Upper lobe of left lung (tissue), 6 donors: ENCODE measurements at places on chromosomes 1 and 21.

- H3K4me3 ChIP-seq: no peak overlapping the region
- no peaks in the 10 kb centered on the region for H3K36me3 ChIP-seq
- H3K4me1 ChIP-seq: peaks cover 3% of the 10 kb centered on the region
- no peaks in the 10 kb centered on the region for H3K27me3 ChIP-seq
- H3K27ac ChIP-seq: no peak overlapping the region
- no peak for DNase-seq
Observed at GRCh38 chr1:111234258-111234657, 6.7 kb downstream of the CHI3L2 start.

DNA sequence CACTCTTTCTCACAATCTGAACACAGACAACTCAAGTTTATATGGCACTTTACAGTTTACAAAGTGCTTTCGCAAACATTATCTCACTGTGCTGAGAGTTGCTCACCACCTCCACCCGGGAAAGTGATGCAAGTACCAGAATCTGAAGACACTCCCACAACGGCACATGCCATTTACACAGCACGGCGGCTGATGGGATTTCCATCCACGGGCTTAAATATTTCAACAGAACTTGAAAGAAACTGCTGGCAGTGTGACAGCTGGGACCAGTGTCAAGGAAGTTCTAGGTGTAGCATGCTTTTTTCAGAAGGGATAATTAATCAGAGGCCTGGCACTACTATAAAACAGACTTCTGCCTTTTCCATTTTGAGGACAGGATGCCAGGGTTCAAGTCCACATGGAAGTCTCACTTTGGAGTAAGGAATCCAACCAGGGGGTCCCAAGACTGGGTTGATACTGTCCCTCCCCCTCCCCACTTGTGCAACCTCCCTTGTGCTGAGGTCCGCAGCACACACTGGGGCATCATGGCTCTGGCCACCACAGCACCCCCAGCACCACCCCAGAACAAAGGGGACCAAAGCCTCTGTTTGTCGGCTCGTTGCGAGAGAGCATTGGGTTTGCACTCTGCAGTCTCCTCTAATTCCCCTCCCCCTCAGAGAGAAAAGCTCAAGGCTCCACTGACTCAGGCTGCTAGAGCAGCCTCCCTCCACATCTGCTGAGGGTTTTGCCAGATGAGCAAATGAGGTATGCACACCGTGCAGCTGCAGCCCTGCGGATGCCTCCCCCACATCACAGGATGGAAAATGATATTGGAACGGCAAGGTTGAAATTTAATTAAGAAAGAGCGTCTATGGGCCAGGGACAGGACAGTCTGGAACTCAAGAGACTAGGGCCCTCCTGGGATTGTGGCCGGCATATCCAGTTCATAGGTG, 154.9 kb downstream of the TGFBR3 start:
- H3K36me3 ChIP-seq: peaks cover 8% of the 10 kb centered on the region
- peak overlapping the region; percentile 66 for H3K27ac ChIP-seq
- H3K27me3 ChIP-seq: no peaks in the 10 kb centered on the region
- peaks cover 53% of the 10 kb centered on the region for H3K4me1 ChIP-seq
- no peak overlapping the region for H3K4me3 ChIP-seq
- peak; percentile 87 for DNase-seq

GRCh38 chr21:38720074-38720473, 85.7 kb upstream of the ETS2 start:
- no peak for DNase-seq
- H3K36me3 ChIP-seq: no peaks in the 10 kb centered on the region
- H3K4me1 ChIP-seq: no peaks in the 10 kb centered on the region
- H3K27ac ChIP-seq: no peak overlapping the region
- H3K4me3 ChIP-seq: no peak overlapping the region

DNA sequence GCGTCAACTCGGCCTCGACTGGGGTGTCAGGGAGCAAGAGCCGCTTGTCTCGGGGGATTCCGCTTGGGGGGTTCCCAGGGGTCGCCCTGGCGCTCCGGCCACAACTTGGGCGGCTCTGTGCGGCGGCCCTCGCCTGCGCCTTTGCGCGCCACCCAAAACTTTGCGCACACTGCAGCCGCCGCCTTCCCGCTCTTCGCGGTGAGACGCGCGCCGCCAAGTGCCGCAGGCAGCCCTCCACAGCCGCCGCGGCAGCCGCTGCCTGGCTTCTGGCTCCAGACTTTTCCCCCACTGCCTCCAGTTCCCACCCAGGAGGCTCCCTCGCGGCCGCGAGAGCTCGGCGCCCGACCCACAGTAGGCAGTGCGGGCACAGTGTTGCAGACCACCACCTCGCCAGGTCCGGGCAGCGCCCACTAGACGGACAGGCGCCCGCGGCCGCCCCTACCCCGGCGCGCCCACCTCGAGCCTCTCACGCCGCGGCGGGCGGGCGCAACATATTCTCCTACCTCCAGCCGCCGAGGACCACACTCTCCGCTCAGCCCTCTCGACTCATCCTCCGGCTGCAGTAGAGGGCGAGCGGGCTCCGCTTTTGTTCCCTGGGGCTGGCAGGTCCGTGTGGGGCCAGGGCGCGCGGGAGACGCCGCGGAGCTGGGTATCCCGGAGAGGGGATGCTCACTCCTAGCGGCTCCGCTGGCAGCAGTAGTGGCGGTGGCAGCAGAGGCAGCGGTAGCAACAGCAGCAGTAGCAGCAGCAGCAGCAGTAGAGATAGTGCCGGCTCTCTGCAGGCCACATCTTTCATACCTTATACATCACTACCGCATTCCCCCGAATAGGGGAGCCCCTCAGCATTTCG, 296.6 kb downstream of the OMA1 start:
- DNase-seq: peak; percentile 79
- no peaks in the 10 kb centered on the region for H3K36me3 ChIP-seq
- peaks cover 21% of the 10 kb centered on the region for H3K27me3 ChIP-seq
- peaks cover 8% of the 10 kb centered on the region for H3K4me1 ChIP-seq

DNA sequence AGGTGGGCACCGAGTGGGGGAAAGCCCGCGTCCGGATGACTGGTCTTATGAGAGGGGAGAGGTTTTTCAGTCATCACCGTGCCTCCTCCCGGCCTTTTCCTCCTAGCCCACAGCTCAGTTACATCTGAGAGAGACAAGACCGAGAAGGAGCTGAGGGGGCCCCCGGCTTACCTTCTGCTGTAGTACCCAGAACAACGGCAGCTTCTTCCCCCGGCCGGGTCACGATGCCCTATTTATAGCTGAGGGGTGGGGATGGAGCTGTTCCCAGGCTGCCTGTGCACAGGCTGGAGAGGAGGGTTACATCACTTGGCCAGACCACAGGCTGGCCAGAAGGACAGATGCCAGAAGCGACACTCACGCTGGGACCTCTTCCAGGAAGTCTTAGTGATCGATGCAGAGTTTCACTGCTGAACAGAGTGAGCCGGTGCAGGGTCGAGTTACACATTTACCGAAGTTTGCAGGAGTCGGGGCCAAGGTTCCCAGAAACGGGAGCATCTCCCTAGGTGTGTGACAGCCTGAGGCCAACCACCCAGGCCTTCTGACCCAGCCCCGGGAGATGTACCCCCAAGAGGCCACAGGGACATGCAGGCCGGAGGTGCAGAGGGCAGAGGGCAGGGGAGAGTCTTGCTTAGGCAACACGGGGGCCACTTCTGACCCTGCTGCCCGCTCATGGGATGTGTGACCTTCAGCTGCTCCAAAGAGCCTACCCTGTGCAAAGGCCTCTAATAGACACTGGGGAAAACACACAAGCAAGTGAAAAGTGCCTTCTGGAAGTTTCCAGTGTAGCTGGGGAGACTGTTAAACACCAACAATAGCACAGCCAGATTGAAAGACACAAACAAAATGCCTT, at the start of gene AGT:
TSS of gene AGT (minus strand) at position 208 of the 850 bp plus-strand sequence. CDS start 3,299 bp downstream, outside the sequence.
- H3K27ac ChIP-seq: no peak within 1 kb of the TSS
- no peaks in the 10 kb centered on the region for H3K27me3 ChIP-seq
- H3K4me1 ChIP-seq: peaks cover 5% of the 10 kb centered on the region
- peak; percentile 52 for DNase-seq
- H3K36me3 ChIP-seq: no peaks in the 10 kb centered on the region

DNA sequence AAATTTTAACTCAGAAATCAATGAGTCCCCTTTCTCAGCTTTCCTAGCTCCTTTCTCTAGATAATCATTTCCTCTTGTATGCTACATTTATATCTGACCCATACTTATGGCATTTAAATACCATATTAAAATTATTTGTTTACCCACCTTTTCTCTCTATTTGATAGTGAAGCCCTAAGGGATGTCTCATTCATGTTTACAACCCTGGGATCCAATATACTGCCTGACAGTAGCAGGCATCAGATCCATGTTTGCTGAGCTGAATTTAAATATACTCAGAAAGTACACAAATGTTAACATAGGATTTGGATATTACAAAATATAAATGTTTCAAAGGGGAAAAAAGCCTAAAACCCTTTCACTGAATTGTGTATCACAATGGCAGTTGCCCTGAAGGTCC, 26.5 kb downstream of the SCMH1 start:
- H3K27me3 ChIP-seq: no peaks in the 10 kb centered on the region
- no peak overlapping the region for H3K27ac ChIP-seq
- no peaks in the 10 kb centered on the region for H3K4me1 ChIP-seq
- no peak overlapping the region for H3K4me3 ChIP-seq

GRCh38 chr1:26911399-26912146, 2.2 kb downstream of the NR0B2 start:
- DNase-seq: peak; percentile 73
- H3K4me1 ChIP-seq: no peaks in the 10 kb centered on the region
- peak overlapping the region; percentile 5 for H3K4me3 ChIP-seq
- no peak overlapping the region for H3K27ac ChIP-seq

- no peak overlapping the region for H3K27ac ChIP-seq
- H3K4me3 ChIP-seq: no peak overlapping the region
- H3K36me3 ChIP-seq: peaks cover 59% of the 10 kb centered on the region
- H3K27me3 ChIP-seq: no peaks in the 10 kb centered on the region
Observed at GRCh38 chr21:46000182-46000730, 18.7 kb downstream of the COL6A1 start.

DNA sequence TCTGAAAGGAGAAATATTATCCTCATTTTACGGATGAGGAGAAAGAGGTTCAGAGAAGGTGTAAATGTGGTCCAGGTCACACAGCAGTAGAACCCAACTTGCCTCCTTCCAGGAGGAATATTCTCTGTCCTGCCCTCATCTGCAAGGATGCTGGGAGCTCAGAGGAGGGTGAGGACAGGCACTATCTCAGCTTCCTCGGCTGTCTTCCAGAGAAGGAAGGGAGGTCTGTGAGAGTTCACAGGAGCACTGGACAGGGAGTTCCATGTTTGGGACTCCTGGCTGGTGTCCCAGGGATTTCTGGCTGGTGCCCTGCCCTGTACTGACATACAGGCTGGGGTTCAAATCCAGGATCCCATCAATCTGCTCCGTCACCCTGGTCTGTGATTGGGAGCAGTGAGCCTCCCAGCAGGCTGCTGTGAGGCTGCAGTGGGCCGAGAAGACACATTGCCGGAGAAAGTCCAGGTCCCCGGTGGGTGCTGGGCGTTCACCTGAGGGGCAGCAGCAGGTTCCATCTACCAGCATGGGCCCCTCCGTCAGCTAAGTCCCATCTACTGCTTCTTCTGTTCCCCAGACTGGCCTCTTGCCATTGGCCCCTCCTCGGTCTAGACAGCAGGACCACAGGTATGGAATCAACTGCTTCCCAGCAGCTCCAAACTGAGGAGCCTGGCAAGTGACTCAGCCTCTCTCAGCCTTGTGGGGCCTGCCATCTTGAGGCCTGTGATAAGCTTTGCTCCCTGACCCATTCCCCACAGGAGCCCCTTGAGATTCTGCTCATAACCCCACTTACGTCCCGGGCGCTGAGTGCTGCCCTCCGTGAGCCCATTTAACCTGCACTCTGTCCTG, 8.5 kb upstream of the BSND start:
- H3K27ac ChIP-seq: no peak overlapping the region
- H3K36me3 ChIP-seq: no peaks in the 10 kb centered on the region
- no peak overlapping the region for H3K4me3 ChIP-seq
- H3K27me3 ChIP-seq: no peaks in the 10 kb centered on the region
- no peak for DNase-seq
- H3K4me1 ChIP-seq: no peaks in the 10 kb centered on the region

GRCh38 chr1:6956488-6957159, 171.4 kb downstream of the CAMTA1 start:
- no peaks in the 10 kb centered on the region for H3K4me1 ChIP-seq
- no peaks in the 10 kb centered on the region for H3K27me3 ChIP-seq
- DNase-seq: no peak
- no peak overlapping the region for H3K4me3 ChIP-seq
- H3K36me3 ChIP-seq: no peaks in the 10 kb centered on the region

DNA sequence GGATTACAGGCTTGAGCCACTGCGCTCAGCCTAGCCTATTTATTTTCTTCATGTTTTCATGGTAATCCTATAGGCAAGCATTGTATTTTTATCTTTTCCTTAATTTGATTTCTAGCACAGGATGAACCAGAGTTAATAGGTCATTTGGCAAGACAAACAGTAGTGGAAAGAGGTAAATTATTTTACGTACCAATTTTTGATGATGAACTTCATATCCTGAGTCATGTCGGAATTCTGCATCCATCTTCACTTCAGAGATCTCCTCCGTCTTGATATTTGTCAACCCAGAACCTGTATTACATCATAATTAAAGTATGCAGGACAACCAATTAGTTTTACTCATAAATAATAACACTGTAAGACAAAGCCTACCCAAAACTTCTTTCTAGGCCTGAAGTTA, 162.6 kb downstream of the GABPA start:
- no peak overlapping the region for H3K4me3 ChIP-seq
- no peaks in the 10 kb centered on the region for H3K27me3 ChIP-seq
- DNase-seq: no peak
- peaks cover 3% of the 10 kb centered on the region for H3K36me3 ChIP-seq
- H3K27ac ChIP-seq: no peak overlapping the region

DNA sequence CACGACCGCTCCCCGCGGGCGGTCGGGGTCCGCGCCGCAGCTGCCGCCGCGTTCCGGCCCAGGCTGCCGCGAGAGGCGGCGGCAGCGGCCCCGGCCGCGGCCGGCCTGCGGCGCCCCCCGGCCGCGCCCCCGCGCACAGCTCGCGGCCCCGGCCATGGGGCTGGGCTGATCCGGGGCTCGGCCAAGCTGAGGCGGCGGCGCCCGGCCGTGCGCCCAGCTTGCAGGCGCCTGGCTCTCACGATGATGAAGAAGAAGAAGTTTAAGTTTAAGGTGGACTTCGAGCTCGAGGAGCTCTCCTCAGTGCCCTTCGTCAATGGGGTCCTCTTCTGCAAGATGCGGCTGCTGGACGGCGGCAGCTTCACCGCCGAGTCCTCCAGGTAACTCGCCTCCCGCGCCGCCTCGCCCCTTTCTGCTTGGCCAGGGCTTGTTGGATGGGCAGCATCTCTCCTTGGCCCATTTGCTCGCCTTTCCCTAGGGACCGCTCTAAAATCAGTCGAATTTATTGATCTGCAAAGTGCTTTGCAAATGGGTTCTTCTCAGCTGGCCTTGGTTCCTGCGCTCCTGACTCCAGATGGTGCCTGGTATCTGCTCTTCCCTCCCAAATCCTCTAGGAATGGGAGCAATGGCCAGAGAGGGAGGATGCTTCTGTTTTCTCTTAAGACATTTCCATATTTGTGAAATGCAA, 431 bp downstream of the EEIG2 start:
- H3K36me3 ChIP-seq: no peaks in the 10 kb centered on the region
- peak overlapping the region; percentile 68 for H3K27ac ChIP-seq
- no peaks in the 10 kb centered on the region for H3K27me3 ChIP-seq
- peaks cover 17% of the 10 kb centered on the region for H3K4me1 ChIP-seq
